Activated CD8-positive, alpha-beta memory T cell treated with anti-CD3 and anti-CD28 coated beads for 1 hour (primary cell): ENCODE measurements at places on chromosomes 12 and 14.
A peak's percentile ranks its signal among the peaks of the same experiment; 100 is the strongest.

GRCh38 chr12:55983232-55983842, 9.5 kb downstream of the RAB5B start:
- no peak for DNase-seq

DNA sequence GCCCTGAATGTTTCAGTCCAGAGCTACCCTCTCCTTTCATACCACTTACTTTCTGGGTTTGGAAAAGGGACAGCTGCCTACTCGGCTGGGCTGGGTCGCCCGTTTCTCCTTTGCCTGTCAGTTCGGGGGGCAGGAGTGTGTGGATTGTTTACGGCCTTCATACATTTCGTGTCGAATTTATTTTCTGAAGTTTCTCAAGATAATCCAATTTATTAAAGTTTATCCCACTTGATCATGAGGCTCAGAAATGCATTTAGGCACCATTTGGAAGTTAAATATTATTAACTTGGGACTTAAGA, 608 bp downstream of the ZNF410 start:
- no peak for DNase-seq

DNA sequence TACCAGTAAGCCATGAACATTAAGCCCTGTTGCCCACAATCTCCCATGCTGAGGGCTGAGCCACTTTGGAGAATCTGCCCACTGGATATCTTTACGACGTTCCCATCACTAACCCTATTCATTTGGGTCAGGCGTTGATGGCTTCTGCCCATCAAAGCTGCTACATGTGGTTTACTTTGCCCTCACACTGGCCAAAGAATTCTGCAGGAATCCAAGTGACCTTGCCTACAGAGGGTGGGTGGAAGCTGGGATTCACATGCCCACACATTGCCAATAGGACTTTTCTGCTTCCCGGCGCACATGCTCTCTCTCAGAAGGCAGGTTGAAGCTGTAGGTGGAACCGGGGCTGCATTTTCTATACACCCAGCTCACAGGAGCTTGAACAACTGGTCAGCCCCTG, 28.3 kb downstream of the OAS2 start:
- DNase-seq, result no peak

GRCh38 chr14:61504901-61505300, 183.5 kb downstream of the PRKCH start:
- no peak for DNase-seq

- DNase-seq, result no peak
These were observed 5.9 kb upstream of the SPTB start for GRCh38 chr14:64885559-64885958.

GRCh38 chr14:70086685-70087379, 101.9 kb downstream of the SLC8A3 start:
- DNase-seq, result no peak

GRCh38 chr14:74841230-74842207, 34.4 kb downstream of the PROX2 start:
- no peak for DNase-seq

DNA sequence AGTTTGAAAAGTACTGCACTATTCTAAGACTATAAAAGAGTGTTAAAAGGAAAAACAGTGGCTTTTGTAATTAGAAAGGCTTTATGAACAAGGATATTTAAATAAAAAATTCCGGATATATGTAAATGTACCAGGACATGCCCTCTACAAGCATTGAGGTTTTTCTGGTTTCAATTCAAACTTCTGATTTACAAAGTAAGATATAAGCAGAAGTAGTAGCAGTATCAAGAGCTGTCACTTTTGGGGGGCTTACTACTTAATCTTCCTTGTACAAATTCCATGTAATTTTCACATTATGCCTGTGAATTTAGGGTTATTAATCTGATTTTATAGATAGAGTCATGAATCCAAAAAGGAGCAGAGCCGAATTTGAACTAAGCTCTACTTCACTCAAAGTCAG, 170.3 kb upstream of the ATP2B1 start:
- DNase-seq, result no peak

- DNase-seq, result no peak
These were observed 413.2 kb downstream of the SOX5 start for GRCh38 chr12:23536293-23536692.

GRCh38 chr12:65656891-65657351, 167.4 kb upstream of the HMGA2 start:
- no peak for DNase-seq

DNA sequence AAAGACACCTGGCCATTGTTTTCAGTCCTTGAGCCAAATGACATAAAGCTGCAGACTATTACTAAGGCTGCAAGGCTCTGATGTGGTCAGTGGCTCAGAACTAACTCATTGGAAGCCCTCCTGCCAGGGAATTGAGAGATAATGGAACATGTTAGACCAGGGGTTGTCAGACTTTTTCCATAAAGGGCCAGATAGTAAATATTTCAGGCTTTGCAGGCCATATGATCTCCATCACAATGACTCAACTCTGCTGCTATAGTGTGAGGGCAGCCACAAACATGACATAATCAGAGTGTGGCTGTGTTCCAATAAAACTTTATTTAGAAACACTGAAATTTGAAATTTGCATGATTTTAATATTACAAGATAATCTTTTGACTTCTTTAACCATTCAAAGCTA, 140.3 kb downstream of the TMEM30B start:
- no peak for DNase-seq

DNA sequence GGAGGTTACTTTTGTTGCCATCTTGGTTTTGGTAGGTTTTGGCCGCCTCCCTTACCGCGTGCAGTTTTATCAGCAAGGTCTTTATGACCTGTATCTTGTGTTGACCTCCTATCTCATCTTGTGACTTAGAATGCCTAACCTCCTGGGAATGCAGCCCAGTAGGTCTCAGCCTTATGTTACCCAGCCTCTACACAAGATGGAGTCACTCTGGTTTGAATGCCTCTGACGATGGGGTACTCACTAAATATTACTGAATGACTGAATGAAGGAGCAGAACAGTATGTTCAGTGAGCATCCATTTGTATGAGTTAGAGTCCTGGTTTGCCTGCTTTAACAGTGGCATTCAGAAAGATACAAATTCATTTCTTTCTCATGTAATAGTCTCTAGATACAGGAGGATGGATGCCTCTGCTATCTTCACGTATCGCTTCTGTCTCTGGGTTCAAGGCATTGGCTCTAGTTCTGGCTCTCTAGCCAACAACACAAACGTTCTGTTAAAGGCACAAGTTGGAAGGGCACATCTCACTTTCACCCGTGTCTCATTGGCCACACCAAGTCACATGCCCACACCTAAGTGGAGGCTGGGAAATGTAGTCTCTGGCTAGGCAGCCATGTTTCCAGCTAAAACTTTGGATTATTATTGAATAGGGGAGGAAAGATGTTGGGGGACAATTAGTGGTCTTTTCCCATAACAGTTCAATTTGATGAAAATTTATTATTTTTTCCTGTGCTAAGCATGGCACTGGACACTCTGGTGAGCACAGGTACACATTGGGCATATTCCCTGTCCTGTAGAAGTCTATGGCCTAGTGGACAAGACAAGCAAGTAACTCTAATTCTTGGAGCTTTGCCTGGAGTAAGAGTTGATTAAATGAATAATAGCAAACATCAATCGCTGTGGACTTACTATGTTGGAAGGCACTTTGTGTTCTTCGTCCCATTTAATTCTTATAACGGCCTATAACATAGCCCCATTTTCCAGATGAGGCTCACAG, 75.2 kb upstream of the RPH3A start:
- no peak for DNase-seq

GRCh38 chr12:32450768-32451167, 51.4 kb downstream of the FGD4 start:
- DNase-seq, result no peak

DNA sequence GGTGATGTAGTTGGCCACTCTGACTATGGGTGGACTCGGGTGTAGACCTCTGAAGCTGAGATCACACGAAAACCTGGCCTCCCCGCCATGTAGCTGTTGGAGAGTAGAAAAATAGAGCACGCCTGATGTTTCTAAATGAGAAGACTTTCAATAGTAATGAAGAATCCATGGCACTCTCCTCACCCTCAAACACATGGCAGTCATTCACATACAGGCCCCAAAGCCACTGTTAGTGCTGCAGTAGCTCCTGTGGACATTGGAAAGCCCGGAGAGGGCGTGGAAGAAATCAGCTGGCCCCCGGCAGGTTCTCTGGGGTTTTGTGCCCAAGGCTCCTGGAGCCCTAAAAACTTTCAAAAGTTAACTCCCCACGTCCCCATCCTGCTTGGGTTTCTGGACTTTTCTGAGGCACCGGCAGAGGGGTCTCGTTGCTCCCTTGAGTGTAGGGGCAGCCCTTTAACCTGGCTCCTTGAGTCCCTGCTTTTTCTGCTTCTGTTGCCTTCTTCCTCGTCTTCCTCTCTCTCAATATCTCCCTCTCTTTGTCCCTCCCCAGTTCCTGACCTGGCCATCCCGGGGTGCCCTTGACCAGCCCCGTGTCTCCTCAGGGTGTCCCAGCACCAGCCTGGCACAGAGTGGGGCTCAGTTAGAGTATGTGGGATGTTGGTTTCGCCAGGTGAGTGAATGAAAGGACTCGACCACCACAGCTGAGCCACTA, 8.3 kb downstream of the MEG3 start:
- no peak for DNase-seq

GRCh38 chr14:24411443-24412389, 12.9 kb downstream of the NYNRIN start:
- DNase-seq, result no peak

DNA sequence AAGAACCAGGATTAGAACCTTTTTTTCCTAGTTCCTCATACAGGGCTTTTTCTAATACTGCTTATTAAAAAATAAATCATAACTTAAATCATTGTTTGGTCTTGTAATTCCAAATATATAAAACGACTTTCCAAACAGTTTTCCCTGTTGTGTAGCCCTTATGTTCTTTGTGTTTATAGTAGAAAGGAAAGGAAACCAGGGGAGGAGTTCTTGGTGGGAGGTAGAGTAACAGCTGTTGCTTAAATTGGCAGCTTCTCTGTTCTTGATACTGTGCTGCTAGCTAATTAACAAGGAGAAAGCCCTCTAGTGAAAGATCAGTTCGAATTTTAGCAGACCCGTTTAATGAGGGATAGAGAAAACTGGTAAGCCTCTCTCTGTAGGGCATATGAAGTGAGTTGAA, 15.0 kb downstream of the SRP54 start:
- DNase-seq, result no peak

- no peak for DNase-seq
These were observed 257.1 kb downstream of the SSPN start for GRCh38 chr12:26452511-26452910.

- no peak for DNase-seq
These were observed 26.1 kb downstream of the ADCK1 start for GRCh38 chr14:77825895-77826519.

- no peak for DNase-seq
These were observed 42.2 kb downstream of the PLEKHA5 start for GRCh38 chr12:19171731-19172130.

DNA sequence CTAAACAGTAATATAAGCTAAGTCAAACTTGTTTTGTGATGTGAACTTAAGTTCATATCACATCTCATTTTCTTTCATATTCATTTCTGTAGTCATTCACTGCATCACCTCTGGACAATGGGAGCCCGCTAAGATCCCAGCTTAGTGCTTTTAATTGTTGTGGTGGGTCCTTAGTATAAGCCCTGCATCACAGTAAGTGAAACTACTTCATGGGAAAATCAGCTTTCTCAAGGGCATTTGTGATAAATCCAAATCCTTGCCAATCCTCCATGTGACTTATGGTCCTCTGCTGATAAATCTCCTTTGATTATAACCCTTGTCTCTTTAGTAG, 98.3 kb downstream of the PLEKHA5 start:
- DNase-seq, result no peak

DNA sequence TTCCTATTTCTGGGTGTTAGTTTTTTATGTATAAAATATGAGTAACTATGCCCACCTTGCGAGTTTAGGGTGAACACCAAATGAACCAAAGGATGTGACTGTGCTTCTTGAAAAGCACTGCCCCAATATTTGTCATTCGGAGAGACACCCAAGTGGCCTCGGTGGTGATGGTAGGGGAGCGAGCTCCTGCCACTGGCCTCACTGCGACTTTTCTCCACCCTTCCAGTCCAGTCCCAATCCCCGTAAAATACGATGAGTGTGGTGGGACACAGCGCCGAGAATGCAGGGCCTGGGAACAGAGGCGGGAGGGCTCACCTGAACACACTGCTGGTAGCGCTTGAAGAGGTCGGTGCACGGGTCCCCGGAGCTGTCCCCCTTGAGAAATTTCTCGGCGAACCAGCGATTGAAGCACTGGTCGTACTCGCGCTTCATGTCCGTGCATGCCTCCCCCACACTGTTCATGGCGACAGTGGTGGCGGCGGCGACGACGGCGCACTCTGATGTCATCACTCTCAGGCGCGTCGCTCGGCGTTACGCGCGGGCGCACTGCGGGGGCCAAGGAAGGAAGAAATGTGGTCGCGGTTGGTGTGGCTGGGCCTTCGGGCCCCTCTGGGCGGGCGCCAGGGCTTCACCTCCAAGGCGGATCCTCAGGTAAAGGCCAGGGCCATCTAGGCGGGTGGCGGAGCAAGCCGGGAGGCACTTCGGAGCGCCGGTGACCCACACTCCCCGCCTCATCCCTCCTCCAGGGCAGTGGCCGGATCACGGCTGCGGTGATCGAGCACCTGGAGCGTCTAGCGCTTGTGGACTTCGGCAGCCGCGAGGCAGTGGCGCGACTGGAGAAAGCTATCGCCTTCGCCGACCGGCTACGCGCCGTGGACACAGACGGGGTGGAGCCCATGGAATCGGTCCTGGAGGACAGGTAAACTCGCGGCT, at the start of the genes GATC and TRIAP1:
Gene GATC (plus strand): TSS at position 534 of the 933 bp plus-strand sequence. CDS start 37 bp downstream, at position 571.
Gene TRIAP1 (minus strand): TSS at position 474 of the 933 bp plus-strand sequence. CDS start 12 bp downstream, at position 462.
- peak; percentile 67 for DNase-seq

DNA sequence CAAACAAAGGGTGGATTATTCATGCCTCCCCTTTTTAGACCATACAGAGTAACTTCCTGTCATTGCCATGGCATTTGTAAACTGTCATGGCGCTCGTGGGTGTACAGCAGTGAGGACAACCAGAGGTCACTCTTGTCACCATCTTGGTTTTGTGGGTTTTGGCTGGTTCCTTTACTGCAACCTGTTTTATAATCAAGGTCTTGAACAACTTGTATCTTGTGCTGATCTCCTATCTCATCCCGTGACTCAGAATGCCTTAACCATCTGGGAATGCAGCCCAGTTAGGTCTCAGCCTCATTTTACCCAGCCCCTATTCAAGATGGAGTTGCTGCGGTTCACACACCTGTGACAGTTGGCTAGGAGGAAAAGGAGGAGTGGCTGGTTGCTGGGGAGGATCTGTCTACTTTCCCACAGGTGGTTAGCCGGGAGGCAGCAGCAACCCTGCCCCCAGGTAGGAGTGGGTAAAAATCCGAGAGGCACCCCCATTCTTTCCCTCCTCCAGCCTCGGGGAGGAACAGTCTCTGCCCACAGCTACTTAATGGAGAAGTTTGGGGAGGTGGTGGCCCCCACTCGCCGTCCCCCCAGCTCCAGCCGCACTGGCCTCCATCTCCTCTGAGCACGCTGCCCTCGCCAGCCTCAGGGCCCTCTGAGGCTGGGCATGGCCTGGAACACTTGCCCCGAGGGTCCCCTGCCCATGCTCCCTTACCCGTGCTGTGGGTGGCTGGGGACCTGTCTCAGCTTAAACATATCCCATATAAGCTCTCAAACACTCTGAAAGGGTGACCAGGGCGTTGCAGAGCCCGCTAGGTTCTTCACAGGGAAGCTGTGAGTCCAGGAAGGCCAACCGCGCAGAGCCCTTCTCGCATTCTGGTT, 41.7 kb downstream of the SMIM41 start:
- DNase-seq, result no peak
